Stimulated activated naive CD8-positive, alpha-beta T cell treated with anti-CD3 and anti-CD28 coated beads, Interleukin-15, Interleukin-2, amounts not matched to agents 100 U/mL and 50 U/mL, for 24 hours (primary cell): ENCODE measurements at places on chromosomes 12 and 14.

- peak; percentile 85 for DNase-seq
Observed at GRCh38 chr14:65961004-65961403, 525.2 kb upstream of the CCDC196 start.

- DNase-seq = no peak
Observed at GRCh38 chr14:22996768-22997654, 12.9 kb downstream of the C14orf93 start.

- DNase-seq = no peak
Observed at GRCh38 chr12:40762072-40762471, 69.8 kb downstream of the CNTN1 start.

- DNase-seq = peak; percentile 54
Observed at GRCh38 chr14:68468437-68469207, 324.2 kb downstream of the ZFP36L1 start.

DNA sequence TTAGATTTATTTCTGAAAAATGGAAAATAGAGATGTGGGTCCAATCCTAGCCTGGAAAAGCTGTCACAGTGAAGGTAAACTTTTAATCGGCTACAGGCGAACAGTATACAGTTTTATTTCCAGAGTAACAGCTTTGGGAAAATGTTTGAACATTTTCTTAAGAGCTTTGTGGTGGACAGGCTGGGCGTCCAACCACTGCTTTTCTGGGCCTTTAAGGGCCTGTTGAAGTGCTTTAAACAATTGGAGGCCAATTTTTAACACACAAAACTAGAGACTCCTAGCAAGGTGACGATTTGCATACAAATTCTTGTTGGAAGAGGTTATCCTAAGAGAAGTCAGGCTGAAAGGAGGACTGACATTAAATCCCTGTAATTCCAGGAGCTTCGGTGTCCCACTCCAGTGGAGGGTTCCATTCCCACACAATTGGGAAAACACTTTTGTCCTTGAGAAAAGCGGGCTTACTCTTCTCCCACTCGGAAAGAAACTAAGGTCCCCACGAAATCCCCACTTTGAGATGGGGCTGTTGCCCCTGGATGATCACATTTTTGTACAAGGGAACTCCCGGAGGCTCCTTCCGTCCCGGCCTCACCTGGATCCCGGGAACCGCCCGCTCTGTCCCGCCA lies 26.9 kb downstream of the BCL11B start:
- DNase-seq = no peak

DNA sequence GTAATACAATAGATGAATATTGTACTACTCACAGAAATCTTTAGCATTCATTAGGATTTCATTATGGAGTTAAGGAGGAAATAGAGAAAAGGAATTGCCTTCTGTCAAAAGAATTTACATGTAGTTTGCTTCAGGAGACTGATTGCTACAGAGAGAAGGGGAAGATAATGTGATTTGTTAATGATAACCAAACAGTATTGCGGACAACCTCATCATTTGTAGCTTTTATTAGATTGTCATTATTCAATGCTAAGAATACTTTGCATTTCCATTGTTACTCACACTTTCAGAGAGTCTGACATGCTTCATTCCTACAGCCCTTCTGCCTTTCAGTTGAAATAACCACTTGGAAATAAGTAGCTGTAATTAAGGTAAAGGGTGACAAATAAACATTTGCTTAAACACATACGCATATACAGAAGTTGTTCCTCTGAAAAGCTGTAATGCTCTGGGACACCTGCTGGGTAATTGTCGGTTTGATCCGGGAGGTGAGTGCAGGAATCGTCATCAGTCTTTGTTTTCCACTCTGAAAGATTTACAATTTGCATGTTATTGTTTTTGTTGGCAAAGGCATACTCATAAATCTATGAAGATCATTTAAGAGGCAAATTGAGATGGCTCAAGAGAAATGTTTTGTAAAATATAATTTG lies 600.2 kb downstream of the TRHDE start:
- no peak for DNase-seq

DNA sequence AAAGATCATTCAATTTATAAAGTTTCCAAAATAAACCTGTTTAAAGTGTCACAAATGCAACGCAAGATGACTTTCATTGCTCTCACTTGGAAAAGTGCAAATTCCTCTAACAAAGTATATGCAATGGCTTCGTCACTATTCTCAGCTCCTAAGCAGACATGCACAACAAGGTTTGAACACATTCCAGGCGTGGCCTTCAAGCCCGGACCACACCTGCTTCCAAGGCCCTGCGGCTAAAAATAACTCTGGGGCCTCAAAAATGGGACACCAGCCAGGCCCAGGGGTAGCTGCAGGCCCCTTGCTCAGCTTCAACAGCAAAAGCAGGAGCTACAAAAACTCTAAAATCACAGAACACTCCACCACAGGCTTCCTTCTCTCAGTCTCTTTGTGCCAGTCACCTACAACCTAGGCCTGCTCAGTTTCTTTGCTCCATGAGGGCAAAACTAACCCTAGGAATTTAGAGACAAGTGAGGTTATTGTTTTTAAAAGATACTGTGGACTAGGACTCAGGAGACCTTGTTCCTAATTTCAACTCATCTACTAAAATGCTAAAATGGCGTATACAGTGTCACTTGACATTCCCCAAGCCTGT lies 29.3 kb downstream of the DUSP16 start:
- no peak for DNase-seq

DNA sequence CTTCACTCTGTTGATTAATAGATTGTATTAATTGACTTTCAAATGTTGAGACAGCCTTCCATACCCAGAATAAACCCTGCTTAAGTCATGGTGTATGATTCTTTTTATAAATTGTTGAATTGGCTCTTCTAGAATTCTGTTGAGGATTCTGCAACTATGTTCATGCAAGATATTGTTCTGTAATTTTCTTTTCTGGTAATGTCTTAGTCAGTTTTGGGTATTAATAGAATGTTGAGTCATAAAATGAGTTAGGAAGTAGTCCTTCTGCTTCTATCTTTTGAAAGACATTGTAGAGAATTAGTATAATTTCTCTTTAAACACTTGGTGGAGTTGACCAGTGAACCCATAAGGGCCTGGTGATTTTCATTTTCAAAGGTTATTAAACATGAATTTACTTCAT lies 958.9 kb downstream of the LRFN5 start:
- DNase-seq = no peak

DNA sequence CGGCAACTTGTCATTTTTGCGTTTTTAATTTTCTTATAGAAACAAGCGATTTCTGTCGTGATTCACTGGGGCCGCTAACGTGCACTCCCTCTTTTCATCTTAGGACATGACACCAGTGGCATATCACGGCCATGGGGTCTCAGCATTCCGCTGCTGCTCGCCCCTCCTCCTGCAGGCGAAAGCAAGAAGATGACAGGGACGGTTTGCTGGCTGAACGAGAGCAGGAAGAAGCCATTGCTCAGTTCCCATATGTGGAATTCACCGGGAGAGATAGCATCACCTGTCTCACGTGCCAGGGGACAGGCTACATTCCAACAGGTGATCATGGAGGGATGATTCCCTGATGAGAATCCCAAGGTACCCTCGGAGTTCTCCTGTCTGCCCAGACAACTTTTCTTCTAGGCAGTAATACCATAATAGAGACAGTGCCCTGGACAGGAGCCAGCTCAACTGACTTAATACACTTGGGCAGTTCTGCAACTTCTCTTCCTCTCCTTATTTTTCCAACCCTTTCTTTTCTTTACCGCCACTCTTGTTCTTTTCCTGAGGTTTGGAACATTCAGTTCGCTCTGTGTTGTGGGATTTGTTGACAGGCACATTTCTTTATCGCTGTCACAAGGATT lies 821 bp downstream of the TMEM106C start:
- DNase-seq = peak; percentile 36

GRCh38 chr12:12506496-12506890 lies 56.2 kb downstream of the DUSP16 start:
- DNase-seq = no peak

- DNase-seq = peak; percentile 51
Observed at GRCh38 chr12:48296586-48297282, 54.0 kb downstream of the ZNF641 start.

DNA sequence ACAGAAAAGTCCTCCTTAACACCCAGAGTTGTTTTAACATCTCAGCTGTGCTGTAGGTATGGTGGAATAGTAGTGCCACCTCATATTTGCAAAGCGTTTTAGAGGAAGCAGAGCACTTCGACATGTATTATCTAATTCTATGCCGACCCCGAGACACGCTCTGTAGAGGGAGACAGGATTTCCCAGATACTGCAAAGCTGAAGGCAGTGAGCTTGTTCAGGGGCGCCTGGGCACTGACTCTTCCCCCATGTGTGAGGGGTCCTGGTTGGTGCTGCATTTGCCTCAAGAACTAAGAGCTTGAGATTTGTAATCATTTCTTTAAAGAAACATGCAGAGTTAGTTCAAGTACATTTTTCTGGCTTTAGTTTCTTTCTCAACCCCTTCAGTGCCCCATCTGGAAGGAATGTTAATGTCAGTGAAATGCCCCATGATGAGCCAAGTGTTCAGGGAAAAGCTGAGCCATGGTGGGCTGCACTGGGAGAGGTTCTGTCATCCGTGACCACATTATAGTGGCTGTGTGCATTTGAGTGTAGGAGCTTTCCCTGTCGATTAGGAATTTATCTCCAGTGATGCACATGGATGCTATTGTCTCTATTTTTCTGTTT lies 66.3 kb downstream of the MBIP start:
- DNase-seq = no peak

DNA sequence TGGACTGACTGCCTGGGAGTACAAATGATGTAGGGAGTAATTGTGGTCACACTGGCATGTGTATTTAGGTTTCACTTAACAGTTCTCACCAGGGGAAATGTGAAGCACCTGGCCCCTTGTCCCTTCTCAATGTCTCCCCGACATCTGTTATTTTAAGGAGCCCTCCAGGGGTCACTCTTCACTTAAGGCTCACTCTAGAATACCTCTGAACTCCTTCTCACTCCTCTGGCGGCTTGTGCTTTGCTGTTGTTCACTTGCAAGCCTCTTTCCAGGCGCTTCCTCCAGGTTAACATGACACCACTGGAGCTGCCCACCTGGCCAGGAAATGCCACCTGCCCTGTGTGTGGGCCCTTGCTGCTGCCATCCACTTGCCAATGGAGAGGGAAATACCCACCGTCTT lies 56.5 kb upstream of the GZMB start:
- no peak for DNase-seq

DNA sequence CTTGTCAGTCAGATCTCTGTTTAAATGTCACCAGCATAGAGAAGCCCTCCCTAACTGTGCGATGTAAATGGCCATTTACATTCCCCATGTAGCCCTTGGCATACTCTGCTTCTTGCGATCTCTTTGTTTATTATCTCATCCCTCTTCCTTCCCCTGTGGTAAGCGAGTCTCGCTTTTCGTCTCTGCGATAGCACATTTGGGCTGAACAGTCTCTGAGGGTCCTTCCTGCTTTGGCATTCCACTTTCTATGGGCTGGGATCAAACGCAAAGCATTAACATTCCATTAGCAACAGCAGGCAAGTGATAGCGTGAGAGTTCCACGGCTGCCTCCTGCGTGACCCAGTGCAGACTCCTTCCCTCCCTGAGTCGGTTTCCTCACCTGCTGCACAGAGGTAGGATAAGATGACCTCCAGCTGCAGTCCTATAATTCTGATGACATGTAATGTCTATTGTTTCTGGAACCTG lies 61.4 kb upstream of the TUNAR start:
- no peak for DNase-seq

GRCh38 chr14:69317102-69317755 lies 57.3 kb downstream of the GALNT16 start:
- DNase-seq = no peak

DNA sequence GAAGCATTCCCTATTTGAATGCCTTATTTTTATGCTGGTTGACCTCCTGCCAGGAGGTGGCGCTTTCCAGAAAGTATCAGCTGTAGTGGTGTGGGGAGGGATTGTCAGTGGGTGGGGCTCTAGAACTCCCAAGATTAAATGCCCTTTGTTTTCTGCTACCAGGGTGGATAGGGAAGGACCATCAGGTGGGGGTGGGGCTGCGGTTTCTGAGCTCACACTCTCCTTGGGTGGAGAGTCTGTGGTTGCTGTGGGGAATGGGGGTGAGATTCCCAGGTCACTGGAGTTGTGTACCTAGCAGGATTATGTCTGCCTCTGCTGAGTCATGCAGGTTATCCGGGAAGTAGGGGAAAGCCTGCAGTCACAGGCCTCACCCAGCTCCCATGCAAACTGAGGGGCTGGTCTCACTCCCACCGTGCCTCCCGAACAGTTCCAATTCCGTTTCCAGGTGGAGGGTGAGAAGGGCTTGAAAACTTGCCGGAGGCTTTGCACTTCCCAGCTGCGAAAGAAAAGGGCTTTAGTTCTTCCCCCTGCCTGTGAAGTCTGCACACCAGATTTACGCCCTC lies 68.3 kb downstream of the ALG10B start:
- DNase-seq = no peak

- no peak for DNase-seq
Observed at GRCh38 chr14:51626788-51627187, 24.9 kb upstream of the FRMD6 start.

DNA sequence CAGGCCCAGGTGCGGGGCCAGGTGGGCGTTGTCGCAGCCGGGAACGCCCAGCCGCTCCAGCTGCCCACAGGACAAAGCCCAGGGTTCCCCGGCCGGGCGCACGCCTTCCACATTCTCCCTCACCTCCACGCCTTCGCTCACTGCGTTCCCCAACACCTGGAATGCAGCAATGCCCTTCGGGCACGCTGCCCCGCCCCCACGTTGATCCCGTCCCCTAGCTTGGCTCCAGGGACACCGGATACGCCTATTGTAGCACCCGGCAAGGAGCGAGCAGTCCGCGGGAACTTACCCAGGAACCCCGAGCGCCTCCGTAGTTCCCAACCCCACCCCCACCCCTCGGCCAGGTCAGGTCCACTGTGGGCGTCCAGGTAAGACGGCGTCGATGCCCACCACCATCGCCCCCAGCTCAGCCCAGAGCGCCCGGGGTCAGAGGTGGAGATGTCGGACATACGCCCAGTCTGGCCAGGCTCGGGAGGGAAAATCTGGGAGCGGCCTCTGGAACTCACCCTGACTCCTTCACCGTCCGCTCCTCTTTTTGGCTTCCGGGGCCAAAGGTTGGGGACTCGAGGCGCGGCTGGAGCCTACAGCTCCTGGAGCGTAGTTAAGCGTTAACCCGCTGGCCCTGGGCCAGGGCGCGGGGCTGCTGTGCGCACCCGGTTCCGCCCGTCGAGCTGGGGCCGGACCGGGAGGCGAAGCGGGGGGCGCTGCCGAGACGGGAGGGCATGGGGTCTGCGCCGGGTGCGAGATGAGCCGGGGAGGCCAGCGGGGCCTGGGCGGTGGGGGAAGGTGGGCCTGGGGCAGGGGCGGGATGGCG lies 594 bp upstream of the CEP170B start:
- DNase-seq = no peak

DNA sequence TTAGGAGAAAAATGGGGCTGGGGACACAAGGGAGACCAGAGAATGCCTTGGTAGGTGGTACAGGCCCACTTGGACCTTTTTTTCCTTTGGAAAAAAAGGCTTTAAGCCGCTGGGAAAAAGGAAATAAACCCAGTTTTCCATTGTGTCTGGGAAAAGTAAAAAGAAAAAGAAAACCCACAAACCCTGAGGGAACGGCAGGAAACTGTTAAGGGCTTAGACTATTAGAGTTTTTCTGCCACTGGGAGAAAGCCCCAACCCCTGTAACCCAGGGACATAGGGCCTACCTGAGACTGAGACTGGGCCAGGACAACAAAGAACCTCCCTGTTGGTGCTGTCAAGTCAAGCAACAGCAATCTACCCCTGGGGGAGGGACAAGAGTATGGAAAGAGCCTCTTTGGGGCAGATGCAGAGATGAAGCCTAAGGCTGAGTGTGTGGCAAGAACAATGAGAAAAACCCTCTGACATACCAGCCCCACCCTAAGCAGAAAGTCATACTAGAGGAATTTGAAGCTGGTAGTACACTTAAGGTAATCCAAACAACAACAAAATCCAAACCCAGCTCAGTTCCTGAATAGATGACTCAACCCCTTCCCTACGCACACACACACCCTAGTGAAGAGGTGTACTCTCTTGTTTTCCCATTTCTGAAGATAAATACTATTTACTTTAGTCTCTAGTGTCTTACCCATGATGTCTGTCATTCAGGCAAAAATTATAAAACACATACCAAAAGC lies 22.8 kb downstream of the ATF1 start:
- DNase-seq = no peak
